Sigmoid colon (tissue), 7 donors: ENCODE measurements at places on chromosomes 1 and 21. TPM values are rescaled to one million over a fixed set of nuclear protein-coding genes. Genes with fewer than 3 reads are reported as not detected.

Gene SEMA4A
- 1.6 TPM for total RNA-seq

GRCh38 chr1:205535096-205535495 is 30.6 kb downstream of the CDK18 start:
- DNase-seq, result no peak

- no peak for DNase-seq
These were observed 21.3 kb downstream of the GPR52 start for GRCh38 chr1:174469052-174469451.

GRCh38 chr21:39863111-39863510 is 4.1 kb upstream of the PCP4 start:
- no peak for DNase-seq

- no peak for DNase-seq
These were observed 440 bp upstream of the LENEP start for GRCh38 chr1:154992721-154993571.

Gene ALDH4A1
- total RNA-seq, result 6.7 TPM

Gene CHI3L2
- 2.6 TPM for total RNA-seq

DNA sequence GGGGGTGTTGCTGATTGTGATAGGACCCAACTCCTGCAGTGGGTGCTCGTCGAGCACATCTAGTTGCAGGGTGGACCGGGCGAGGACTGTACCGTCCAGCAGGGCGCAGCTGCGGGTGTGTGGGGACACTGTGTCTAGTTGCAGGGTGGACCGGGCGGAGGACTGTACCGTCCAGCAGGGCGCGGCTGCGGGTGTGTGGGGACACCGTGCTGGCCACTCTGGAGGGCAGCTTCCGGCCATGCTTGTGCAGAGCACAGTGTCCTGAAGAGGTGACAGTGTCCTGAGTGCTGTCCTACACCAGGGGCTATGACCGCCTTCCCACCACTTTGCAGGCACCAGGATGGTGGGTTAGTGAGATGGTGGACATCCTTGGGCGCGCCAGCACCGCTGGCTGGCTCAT is 4.6 kb upstream of the TRPM2 start:
- no peak for DNase-seq

GRCh38 chr1:43358121-43358745 is 548 bp upstream of the CDC20 start:
- DNase-seq, result no peak

DNA sequence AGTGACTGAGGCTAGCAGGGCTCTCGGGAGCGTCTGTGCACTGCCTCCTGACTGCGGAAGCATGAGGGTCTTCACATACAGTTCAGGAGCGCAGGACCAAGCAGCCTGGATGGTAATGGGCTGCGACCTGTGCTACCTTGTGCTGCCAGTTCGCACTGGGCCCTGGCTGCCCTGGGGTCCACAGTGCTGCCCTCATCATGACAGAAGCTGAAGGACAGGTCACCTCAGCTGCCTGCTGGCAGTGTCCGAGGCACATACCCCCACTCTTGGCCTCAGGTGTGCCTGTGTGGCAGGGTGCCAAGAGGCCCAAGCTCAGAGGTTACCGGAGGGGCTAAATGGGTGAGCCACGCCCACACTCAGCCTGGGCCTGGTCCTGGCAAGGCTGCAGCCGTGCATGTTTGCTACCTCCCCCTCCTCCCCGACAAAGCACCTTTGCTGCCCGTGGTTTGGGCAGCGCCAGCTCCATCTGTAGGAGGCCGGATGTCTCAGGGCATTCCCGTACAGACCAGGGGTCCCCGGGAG is 4.4 kb downstream of the JMJD4 start:
- DNase-seq, result no peak

Gene S100A6
- total RNA-seq, result 445 TPM

DNA sequence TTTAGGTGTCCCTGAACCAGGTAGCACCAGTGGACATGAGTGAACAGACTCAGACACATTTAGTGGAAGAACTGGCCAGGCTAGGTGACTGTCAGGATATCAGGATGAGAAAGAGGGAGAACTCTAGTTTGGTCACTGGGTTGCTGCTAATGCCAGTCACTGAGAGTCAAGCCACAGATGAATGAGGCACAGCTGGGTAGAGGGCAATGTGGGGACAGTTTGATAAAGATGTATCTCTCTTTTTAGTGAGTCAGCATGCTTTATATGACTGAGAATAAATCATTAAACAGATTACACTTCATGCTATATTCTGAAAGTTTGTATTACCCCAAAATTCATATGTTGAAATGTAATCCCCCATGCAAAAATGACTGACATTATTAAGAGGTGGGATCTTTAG is 87.1 kb downstream of the SELENOF start:
- DNase-seq, result no peak

Gene RGS13
- total RNA-seq, result 0.95 TPM

- DNase-seq, result no peak
These were observed 208.1 kb upstream of the VAMP3 start for GRCh38 chr1:7562729-7563605.

GRCh38 chr21:41431788-41432548 is 5.9 kb downstream of the MX1 start:
- no peak for DNase-seq

Gene RAD54L
- total RNA-seq, result not detected

- no peak for DNase-seq
These were observed 11.3 kb downstream of the LRRC47 start for GRCh38 chr1:3785045-3785444.

DNA sequence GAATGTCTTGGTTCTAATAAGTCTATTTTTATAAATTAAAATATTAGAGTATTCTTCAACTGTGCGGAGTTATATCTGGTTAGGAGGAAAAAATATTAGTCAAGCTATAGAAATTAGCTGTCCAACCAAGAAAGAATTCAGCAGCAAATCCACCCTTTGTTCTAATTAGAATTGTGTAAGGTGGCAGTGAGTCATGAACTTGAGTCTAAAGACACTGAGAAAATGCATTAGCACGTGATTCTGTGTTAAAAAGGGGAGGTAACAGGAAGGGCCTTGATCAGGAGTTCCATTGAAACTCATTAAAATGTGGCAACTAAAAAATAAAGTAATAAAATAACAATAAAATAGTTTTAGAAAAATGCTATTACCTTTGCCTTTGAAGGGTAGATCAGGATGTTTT is 398.2 kb upstream of the RGS18 start:
- no peak for DNase-seq

DNA sequence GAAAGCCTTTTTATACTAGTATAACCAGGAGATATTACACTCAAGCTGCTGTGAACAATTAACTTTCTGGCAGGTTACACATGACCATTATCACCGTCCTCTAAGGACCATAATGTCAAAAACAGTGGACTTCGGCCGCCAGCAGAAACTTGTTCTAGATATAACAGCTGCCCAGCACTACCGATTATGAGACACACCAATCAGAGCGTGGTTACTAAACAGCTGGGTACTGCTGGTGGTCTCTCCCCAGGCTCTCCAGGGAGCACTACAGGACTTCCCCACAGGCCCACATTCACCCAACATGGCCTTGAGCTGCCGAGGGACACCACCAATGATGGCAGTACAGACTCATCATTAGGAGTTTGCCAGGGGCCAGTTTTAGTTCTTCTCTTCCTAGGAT is 57.9 kb upstream of the CTBS start:
- no peak for DNase-seq

- peak; percentile 20 for DNase-seq
These were observed 8.0 kb downstream of the C1orf35 start for GRCh38 chr1:228095161-228095560.

Gene CD53
- total RNA-seq, result 28.2 TPM

- no peak for DNase-seq
These were observed 26.3 kb upstream of the SLC5A9 start for GRCh38 chr1:48196237-48196636.

- DNase-seq, result no peak
These were observed 4.7 kb downstream of the LDLRAD2 start for GRCh38 chr1:21816602-21817302.

- DNase-seq, result no peak
These were observed 260.9 kb downstream of the LTN1 start for GRCh38 chr21:28731700-28732321.

DNA sequence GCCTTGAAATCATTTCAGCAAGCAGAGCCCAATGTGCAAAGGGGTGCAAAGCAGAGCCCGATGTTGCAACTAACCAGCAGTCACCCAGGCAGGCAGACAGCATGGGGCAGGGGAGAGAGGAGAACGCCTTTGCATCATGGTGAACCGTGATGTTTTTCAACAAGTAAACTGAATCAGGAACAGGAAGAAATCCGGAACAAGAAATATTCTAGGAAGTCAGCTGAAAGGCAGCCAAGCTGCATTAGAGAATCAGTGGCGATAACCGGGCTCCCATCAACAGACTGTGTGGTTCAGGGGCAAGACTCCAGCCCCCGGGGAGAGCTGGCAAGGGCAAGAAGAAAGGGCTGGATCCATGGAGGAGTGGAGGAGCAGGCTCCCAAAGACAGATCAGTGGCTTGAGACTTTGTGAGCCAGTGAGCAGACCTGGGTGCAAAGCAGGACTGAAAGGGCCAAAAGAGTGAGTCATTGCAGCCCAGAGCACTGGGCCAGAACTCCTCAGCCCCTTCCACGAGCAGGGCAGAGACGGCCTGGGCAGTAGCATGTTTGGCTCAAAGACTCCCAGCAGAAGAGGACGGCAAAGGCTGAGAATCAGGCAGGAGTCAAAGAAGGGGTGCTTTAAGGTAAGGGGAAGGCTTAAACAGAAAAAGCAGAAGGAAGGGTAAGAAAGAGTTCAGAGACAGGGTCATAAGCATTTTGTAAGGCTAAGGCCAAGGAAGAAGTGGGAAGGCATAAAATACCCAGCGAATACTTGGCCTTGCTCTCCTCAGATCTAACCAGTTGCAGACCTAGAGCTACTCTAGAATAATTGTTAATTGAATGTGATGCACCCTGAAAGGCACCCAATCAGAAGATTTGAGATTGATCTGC is 155.0 kb downstream of the SETD4 start:
- DNase-seq, result no peak

DNA sequence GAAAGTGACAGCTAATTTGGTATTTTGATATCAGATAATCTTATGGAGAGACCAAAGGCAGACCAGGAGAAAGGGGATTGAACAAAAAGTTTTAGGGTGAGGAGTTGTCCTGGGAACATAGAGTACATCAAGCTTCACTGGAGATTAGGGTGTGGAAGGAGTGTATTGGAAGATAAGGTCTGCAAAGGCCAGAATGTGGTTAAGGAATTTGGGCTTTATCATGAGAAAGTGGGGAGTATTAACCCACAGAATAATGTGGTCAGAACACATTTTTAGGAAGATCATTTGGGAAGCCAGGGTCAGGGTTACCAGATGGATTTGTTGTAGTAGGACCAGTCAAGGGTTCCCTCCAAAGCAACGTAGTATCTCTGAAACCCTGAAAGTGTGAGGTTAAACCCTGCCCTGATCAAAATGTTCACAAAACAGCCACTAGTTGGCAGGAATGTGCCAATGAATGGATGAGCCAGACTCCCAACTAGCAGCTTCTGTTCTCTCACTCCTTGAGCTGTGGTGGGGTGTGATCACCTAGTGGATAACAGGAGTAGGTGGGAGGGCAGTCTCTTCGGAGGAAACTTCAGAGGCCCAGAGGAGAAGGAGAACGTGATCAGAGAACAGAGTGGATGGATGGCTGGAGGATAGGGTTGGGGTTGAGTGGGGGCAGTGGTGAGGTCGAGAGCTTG is 35.8 kb downstream of the SLC2A1 start:
- DNase-seq, result no peak

Gene DNAI4
- total RNA-seq, result 12.1 TPM

GRCh38 chr1:7098641-7099040 is 313.4 kb downstream of the CAMTA1 start:
- DNase-seq, result no peak

Gene PRELP
- total RNA-seq, result 88.4 TPM

DNA sequence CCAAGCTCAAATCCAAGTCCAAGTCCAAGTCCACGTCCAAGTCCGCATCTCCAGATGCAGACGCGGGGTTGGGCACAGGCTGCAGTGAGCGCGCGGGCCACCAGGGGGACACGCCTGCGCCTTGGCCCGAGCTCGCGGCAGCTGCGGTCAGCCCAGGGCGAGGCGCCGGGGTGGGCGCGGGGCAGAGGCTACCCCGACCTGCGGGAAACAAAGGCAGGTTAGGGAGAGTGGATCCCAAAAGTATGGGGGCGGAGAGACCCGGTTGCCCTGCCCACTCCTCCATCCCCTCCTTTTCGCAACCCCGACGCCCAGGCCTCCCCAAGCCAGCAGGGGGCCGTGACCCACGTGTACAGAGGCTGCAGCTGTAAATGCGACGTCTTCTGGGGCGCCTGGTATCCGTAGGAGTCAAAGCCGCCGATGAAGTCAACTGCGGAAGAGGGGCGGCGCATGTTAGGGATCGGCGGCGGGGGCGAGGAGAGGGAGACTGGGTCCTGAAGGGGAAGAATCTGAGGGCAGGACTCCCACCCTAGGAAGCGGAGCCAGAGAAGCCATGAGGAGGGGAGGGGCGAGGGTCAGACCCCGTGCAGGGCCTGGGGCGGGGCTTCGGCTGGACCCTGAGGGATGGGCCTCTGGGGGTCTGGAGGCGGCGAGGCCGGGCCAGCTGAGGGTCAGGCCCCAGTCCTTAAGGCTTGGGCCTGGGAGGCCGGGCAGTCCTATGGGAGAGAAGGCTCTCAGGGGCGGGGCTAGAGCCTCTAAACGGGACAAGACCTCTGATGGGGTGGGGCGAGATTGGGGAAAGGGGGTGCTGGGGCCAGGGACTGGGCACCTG is 58.0 kb downstream of the NKAIN1 start:
- peak; percentile 68 for DNase-seq

DNA sequence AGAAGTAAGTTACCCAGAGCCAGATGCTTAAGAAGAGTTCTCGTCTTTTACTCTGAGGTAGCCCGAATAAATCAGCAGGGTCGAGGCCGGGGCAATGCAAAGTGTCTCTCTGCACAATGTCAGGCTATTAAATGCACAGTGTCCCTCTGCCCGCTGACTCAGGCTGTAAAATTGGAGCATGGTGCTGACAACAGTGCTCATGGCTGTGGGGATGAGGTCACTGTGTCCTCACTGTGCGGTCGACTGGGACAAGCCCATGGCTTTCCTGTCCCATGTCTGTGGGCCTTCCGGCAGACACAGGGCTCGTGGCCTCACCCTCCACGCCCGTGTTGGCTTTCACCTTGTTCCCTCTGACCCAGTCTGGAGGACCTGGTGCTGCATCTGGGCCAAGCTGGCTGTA is 14.6 kb upstream of the SLC2A1 start:
- no peak for DNase-seq
